ENCODE measurements at places on chromosomes 2 and 18.

DNA sequence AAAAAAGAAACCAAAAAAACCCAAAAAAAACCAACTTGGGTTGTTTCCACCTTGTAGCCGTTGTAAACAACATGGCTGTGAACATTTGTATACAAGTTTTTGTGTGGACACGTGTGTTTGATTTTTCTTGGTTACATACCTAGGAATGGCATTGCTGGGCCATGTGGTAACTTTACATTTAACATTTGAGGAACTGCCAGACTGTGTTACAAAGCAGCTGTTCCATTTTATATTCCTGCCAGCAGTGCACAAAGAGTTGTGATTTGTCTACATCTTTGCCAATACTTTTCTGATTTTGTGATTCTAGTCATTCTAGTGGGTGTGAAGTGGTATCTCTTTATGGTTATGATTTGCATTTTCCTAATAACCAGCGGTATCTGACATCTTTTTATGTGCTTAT, 22.5 kb downstream of the LPIN1 start:
- H3K36me3 ChIP-seq: peaks cover 51% of the 10 kb centered on the region
- peaks cover 42% of the 10 kb centered on the region for H3K4me1 ChIP-seq
- H3K27ac ChIP-seq: no peak overlapping the region
- no peak overlapping the region for H3K4me3 ChIP-seq
- H3K27me3 ChIP-seq: no peaks in the 10 kb centered on the region

DNA sequence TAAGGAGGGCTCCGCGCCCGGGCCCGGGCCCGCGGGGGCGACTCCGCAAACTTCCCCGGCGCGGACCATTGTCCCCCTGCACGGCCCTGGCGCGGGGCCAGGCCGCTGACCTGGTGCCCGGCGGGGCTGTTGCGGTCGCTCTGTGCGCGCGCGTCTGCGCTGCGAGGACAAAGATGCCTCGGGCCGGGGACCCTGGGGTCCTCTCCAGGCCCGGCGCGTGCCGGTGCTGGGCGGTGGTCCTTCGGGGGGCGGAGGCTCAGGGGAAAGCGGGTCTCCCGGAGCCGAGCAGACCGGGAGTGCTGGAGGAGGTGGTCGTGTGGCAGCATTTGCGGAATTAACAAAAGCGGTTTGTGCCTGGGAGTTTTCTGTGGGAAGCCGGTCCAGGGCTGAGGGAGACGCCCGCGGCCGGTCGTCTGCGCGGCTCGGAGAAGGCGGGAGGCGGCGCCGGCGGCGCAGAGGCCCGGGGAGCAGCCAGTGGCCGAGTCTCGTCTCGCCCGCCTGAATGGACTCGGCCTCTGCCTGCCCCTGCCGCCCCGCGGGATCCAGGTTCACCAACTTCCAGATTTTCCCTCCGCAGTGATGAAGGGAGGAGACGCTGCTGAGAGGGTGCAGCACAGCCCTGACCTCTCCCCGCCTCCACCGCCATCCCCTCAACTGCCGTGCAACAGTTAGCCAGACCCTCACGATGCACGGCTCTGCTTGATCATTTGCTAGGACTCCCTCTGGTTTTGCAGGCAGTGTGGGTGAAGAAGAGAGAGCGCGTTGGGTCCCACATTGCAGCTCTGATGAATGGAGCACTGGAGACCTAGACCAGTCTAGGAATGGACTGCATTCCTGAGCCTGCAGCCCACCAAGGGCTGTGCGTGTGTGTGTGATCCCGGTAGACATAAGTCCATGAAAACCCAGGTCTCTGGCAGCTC, 705 bp downstream of the EFR3B start:
- no peak for DNase-seq
- H3K36me3 ChIP-seq: no peaks in the 10 kb centered on the region
- no peak overlapping the region for H3K27ac ChIP-seq

- peaks cover 29% of the 10 kb centered on the region for H3K36me3 ChIP-seq
- H3K4me3 ChIP-seq: peak overlapping the region; percentile 16
- no peaks in the 10 kb centered on the region for H3K27me3 ChIP-seq
- H3K27ac ChIP-seq: peak overlapping the region; percentile 26
Measured at GRCh38 chr2:224957540-224958461, 84.5 kb downstream of the DOCK10 start.

GRCh38 chr2:74834792-74835755, 1.1 kb downstream of the HK2 start:
- peak overlapping the region; percentile 96 for H3K4me3 ChIP-seq
- H3K27me3 ChIP-seq: no peaks in the 10 kb centered on the region
- peaks cover 21% of the 10 kb centered on the region for H3K36me3 ChIP-seq
- DNase-seq: peak; percentile 70
- H3K27ac ChIP-seq: peak overlapping the region; percentile 96
- peaks cover 68% of the 10 kb centered on the region for H3K4me1 ChIP-seq

DNA sequence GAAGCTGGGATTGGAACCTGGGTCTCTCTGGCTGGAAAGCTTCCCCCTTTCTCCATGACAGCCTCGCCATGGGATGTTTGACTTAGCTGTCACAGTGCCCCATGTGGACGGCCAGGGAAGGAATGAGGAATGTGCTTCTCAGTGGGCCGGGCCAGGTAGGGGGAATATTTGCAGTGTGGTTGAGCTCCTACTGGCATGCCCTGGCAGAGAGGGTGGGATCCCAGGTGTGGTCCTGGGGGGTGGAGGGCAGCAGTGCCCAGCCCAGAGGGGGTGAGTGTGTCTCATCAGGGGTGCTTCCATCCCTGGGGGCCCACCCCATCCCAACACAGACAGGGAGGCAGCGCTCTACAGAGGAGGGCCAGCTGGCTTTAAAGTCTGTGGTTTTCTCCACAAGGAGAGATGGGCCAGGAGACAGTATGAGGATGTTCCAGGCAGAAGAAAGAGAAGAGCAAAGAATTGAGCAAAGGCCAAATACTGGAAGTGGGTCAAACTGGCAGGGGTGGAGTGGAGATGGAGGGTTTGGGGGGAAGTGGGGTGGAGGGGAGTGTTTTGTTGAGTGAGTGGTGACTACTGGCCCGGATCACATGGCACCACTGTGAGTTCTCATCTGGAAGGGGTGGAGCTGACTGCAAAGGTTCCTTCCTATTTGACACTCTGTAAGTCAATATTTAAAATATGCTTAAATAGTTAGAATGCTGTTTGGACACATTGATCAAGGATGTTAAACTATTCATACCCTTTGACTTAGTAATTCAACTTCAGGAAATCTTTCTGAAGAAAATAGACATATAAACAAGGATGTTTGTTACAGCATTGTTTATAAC, 94.0 kb downstream of the MYCN start:
- H3K36me3 ChIP-seq: no peaks in the 10 kb centered on the region
- H3K4me3 ChIP-seq: no peak overlapping the region
- H3K27ac ChIP-seq: no peak overlapping the region

DNA sequence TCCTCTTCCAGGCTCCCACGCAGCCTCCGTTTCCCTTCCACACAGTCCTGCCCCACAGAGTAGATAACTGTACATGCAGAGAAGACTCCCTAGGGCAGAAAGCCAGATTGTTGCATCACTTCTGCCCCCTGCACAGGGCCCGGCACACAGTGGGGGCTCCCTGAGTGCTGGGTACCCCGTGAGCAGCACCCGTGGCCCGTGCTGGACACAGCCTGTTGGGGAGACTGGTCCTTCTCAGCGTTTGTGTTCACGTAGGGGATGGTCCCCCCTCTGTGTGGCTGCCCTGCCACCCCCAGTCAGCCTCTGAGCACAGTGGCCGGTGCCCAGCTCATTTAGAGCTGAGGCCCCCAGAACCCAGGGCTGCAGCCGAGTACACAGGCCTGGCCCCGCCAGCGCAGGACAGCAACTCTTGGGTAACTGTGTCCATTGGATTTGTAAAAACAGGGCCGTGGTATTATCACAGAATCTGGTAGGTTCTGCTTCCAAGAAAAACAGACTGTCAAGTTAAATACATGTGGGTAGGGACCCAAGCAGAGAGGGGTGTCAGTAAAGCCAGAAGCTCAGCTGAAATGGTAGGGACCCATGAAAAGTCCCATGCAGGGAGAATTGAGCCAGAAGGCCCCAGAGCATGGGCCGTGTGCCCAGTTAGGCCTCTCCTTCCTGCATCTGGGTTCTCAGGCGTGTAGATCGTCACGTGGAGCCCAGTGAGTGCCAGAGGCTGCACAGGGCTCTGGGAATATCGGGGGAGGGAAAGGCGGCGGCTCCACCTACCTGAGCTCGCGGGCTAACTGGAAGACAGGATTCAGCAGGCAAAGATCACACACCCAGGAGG, 257.3 kb downstream of the ATAD2B start:
- H3K27ac ChIP-seq: no peak overlapping the region
- no peak for DNase-seq
- no peaks in the 10 kb centered on the region for H3K27me3 ChIP-seq
- no peaks in the 10 kb centered on the region for H3K4me1 ChIP-seq

DNA sequence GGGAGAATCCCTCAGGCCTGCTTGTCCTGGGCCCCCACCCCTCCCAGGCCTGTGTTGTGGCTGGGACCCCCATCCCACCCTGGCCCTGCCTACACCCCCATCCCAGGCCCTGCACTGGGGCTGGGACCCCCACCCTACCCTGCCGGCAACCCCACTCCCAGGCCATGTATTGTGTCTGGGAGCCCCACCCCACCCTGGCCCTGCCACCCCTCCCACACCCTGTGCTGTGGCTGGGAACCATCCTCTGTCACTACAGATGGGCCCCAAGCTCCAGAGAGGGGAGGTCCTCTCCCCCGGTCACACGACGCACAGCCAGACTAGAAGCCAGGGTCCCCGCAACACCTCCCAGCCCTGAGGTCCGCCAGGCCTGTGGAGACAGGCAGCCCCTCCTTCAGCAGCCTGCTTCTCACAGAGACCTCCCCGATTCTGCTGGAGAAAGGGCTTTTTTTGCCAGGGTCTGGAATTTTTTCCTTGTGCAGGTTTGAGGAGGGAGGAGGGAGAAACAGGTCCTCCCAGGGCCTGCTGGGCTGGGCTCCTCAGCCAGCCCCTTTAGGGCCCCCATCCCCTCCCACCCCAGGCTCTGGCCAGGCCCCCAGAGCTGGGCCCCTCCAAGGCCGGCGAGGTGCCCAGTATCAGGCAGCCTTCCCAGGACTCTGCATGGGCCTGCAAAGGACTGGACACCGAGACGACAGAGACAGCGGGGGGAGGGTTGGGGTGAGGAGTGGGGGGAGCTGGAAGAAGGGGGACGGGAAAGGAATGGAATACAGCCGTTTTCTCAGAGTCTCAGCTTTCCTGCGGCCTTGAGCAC, 28.0 kb downstream of the KIF1A start:
- DNase-seq: no peak
- no peak overlapping the region for H3K4me3 ChIP-seq
- no peak overlapping the region for H3K27ac ChIP-seq
- no peaks in the 10 kb centered on the region for H3K36me3 ChIP-seq
- no peaks in the 10 kb centered on the region for H3K4me1 ChIP-seq

GRCh38 chr2:48767330-48767729, 11.8 kb upstream of the LHCGR start:
- DNase-seq: no peak
- H3K4me1 ChIP-seq: no peaks in the 10 kb centered on the region
- no peaks in the 10 kb centered on the region for H3K36me3 ChIP-seq
- H3K4me3 ChIP-seq: no peak overlapping the region

All from activated T-helper 1 cell treated with anti-CD3 and anti-CD28 coated beads, Interleukin-12 subunit alpha, Interleukin-12 subunit beta, Interleukin-2, Interleukin-4 antibody, amounts not matched to agents 30 ng/mL and 10 ng/mL and 1 ng/mL, durations not matched to agents 14 hours and 24 hours and 36 hours (primary cell).